Hematopoietic multipotent progenitor cell treated with erythropoietin and hydrocortisone succinate and interleukin-3 and kit ligand, for 6 days (in vitro differentiated cells): ENCODE measurements at places on chromosomes 5 and 9.
A peak's percentile ranks its signal among the peaks of the same experiment; 100 is the strongest.

- no peak for DNase-seq
Measured at GRCh38 chr9:81174023-81174422, 515.3 kb downstream of the TLE1 start.

DNA sequence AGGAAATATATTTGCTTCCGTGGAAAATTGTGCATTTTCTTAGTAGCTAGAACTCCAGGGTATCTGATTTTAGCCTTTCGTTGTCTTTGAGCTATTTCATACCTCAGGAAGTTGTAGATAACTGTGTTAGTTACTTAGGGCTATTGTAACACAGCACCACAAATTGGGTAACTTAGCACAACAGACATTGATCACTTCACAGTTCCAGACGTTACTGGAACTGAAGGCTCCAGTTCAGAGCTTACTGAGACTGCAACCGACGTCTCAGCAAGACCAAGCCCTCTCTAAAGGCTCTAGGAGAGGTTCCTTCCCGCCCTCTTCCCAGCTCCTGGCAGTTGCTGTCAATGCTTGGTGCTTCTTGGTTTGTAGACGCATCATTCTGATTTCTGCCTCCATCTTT, 17.7 kb upstream of the ANKRD33B start:
- DNase-seq: peak; percentile 47

DNA sequence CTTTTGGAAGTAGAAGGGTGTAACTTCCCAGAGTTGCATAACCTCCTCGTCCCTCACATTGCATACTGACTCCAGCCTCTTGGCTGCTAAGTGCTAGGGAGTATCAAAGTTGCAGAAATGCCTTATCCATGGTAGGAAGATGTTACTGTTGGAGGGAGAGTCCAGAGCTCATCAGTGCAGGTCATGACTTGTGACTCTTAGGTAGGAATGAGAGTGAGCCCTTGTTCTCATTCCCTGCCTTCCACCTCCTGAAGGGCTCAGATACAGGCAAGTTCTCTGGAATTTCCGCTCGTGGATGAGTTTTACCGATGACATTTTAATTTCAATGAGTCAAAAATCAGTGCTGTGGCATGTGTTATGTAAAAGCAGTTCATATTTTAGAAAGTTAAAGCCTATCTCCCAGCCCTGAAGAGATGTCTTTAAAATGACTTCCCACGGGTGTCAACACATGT, 17.0 kb downstream of the IRX1 start:
- DNase-seq: no peak

GRCh38 chr9:14031810-14032209, 282.1 kb downstream of the NFIB start:
- no peak for DNase-seq

DNA sequence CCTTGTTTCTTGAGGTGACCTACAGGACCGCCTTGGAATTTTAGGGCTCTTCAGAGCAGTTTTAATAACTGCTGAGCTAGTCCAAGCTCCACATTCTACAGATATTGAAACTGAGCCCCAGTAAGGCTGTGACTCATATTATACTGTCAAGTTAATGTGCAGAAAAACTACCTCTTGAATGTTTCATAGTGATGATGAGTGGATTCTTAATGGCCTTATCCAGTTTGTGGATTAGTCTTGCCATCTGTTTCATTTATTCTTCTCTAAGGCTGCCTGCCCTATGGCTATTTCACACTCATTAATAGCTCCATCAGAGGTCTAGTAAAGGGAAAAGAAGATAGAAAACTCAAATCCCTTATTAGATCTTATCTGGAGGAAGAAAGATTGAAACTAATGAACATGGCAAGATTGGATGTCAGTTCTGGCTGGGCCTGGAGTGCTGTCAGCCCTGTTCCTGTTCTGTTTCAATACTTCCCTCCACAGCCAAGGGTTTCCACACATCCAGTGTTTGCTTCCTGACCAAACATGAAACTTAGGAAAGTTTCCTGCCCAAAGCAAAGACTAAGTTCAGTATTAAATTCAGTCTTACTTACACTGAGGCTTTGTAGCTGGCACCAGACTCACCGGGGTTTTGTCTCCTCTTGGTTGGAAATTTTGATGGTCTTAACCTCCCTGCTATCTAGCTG, 215.6 kb upstream of the DMAC1 start:
- no peak for DNase-seq

DNA sequence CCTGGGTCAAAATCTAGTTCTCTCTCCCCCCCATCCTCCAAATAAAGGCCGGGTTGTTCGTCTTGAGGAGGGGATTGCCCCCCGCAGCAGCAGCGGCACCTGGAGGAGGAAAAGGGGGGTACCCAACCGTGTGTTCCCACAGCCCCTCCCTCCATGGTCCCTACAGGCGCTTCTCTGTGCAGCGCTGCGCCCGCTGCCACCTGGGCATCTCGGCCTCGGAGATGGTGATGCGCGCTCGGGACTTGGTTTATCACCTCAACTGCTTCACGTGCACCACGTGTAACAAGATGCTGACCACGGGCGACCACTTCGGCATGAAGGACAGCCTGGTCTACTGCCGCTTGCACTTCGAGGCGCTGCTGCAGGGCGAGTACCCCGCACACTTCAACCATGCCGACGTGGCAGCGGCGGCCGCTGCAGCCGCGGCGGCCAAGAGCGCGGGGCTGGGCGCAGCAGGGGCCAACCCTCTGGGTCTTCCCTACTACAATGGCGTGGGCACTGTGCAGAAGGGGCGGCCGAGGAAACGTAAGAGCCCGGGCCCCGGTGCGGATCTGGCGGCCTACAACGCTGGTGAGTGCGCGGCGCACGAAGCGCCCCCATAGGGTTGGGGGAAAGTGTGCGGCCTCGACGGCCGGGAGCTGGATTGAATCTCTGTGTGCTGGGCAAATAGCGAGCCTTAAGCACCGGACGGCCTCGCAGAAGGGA, 3.5 kb downstream of the LHX2 start:
- no peak for DNase-seq

DNA sequence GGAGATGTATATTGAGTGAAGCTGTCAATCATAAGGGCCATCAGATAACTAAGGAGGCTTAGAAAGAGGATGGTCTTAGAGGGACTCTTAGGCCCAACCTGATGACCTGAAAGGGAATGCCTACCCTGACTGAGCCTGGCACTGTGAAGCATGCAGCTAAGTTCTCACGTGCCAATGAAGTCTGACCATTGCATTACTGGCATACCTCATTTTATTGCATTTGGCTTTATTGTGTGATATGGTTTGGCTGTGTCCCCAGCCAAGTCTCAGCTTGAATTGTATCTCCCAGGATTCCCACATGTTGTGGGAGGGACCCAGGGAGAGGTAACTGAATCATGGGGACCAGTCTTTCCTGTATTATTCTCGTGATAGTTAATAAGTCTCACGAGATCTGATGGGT, 421.6 kb upstream of the SGCD start:
- DNase-seq: no peak

- DNase-seq: no peak
Measured at GRCh38 chr5:140236891-140237598, 62.1 kb downstream of the CYSTM1 start.

GRCh38 chr5:118353970-118354369, 634.4 kb downstream of the DTWD2 start:
- no peak for DNase-seq

- no peak for DNase-seq
Measured at GRCh38 chr5:37604290-37604689, 225.2 kb downstream of the WDR70 start.

DNA sequence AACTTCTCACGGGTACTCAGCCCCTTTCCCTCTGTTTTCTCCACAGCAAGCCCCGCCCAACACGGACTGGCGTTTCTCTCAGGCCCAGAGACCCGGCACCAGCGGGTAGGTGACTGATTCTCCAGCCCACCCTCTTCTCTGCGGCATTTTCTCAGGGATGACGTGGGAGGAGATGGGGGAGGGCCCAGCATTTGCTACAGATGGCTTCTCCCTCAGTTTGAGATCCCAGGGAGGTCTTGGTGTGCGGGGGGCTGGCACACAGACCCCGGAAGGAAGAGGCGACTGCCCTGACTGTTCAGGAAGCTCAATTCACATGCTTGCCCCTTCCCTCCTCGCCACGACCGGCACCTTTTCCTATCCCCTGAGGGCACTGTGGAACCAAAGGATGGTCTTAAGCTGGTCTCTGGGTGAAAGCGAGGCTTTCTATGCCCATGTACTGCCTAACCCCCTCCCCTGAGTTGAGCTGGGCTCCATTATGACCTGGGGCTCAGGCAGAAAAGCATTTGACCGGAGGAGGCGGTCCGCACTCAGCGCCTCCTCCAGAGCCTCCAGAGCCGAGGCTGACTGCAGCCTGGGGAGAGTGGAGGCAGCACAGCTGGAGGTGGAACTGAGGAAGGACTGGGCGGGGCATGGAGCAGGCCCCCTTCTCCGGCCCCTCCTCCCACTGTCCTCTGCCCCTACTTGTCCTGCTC, 6.0 kb downstream of the PCDHGC5 start:
- no peak for DNase-seq

DNA sequence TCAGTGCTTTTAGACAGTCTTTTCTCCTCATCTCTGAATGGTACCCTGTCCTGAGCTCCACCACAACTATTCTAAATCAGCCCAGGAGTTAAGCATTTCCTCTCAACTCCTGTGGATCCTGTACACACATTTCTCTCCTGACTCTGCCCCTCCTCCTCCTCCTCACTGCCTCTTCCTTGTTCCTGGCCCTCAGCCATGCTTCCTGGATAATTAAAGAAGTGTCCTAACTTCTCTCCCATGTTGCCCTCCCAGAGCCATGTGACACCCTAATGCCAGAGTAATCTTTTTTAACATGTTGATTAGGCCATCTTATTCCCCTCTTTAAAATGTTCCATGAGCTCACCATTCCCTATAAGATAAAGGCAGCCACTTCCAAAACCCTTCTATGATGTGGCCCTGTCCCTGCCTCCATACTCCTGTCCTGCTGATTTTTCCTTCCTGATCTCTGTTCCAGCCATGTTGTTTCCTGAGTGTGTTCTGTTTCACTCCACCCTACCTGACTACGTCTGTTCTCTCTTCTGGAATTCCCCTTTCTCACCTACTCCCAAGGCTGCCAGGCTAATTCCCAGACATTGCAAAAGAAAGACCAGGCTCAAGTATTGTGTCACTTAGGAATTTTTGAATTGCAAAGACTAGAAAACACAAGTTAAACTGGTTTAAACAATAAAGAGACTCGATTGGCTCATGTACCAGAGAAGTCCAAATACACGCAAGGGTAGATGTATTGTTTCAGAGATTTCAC, 295.2 kb downstream of the MAST4 start:
- no peak for DNase-seq

- no peak for DNase-seq
Measured at GRCh38 chr9:8708728-8709127, 909.1 kb upstream of the DMAC1 start.

- DNase-seq: peak; percentile 54
Measured at GRCh38 chr5:612498-613424, 621 bp downstream of the CEP72 start.

GRCh38 chr5:76851728-76852369, 2.0 kb downstream of the S100Z start:
- DNase-seq: peak; percentile 56

DNA sequence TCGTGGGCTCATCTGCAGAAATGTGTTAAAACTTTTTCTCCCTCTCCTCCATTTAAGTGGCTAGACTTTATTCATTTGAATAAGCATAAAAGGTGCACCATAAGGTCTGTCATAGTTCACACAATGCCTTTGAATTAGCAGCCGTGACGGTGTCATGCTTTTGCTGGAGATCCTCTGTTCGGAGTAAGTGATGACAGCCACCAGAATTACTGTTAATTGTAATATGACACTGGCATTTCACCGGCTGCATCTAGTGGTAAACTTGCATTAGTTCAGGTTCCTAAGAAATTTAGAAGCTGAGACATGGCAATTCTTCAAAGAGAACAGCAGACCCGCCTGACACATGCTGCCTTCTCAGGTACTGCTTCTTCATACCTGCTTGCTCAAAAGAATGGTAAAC, 241.7 kb downstream of the EBF1 start:
- no peak for DNase-seq

- no peak for DNase-seq
Measured at GRCh38 chr5:30438785-30439184, 754.7 kb upstream of the CDH6 start.

DNA sequence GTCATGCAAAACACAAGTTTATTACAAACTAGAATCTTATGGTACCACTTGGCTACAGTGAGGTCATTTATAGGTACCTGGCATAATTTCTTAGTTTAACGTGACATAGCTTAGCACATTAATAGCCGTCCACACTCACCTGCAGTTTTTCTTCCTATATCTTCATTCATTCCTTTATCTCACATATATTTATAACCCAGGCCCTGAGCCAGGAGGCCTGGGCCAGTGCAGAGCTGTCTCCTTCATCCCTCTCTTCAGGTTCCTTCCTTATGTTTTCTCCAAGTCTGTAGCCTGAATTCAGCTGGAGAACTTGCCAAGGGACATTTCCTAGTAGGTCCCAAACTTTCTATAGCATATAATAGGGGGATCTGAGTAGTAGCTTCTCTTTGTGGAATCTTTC, 367.9 kb upstream of the SGCD start:
- DNase-seq: no peak

DNA sequence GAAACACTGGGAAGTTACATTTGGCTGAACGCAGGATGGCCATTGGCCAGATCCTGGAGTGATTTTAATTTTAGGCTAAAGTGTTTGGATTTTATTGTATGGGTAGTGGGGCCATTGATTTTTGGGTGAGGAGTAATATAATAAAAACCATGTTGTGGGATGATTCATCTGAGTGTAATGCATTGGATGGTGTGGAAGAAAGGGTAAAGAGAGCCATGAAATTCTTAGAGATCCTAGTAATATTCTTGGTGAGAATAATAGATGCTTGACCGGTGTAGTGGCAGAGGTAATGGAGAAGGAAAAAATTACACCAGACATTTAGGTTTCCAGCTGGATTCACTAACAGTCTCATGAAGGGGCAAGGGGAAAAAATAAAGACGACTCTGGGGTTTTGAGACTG, 158.1 kb downstream of the NPR3 start:
- DNase-seq: no peak
